Astrocyte of the spinal cord (primary cell): ENCODE measurements at places on chromosomes 1 and 21.

DNA sequence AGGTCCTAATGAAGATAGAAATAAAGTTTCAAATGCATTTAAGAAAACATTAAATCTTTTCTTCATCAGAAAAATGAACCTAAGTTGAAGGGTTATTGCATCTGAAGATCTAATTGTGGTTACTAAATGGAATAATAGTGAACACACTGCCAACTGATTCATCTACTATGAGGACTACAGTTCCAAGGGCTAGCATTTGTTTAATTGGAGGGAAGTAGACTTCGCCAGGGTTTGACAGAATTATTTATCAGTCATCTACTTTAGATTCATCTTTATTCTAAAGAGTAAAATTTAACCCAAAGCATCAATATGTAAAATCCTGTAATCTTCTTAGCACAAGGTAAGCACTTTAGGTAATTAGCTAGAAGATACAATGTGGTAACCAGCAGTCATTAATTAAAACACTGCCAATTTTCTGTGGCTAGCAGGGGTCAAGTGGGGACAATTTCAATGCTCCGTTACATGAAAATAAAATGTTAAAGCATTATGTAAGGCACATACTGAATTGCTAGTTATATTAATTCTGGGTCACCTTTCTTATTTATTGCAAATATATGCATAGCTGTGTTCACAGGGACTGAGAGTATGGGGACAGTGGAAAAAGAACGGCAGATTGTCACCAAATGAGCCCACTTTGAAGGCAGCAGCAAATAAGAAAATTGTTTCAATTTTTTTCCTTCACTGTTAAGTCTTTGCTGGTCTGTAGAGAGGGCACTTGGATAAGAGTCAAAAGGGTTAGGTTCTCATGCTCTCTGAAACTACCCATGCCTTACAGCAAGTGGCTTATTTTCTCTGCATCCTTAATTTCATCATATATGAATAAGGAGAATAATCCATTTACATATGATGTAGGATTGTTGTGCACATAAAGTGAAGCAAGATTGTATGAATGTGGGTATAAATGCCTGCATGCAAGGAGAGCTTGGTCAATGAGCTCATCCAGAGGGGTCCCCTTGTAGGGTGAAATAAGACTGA lies 416.0 kb downstream of the PCP4 start:
- no peak for DNase-seq

DNA sequence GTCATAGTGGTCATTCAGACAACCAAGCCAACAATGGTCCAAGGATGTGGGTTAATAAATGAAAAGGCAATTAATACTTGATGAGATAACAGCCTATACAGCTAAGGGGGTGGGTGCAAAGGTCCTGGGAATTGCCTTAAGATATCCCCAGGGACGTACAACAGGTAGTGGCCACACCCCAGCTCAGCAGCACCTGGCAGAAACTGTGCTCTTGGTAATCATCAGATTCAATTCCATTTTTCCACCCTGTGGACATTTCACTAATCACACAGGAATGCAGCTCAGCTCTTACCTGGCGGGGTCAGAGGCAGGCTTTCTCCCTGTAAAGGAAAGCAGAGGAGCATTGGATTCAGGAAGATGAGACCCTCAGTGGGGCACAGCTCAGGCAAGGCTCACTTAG lies 32.9 kb downstream of the FCRL5 start:
- no peak for DNase-seq

GRCh38 chr1:193402977-193403376 lies 216.6 kb upstream of the B3GALT2 start:
- DNase-seq = no peak

GRCh38 chr1:23013657-23014056 lies 2.0 kb downstream of the TEX46 start:
- DNase-seq = peak; percentile 26

- DNase-seq = no peak
These were observed 108.4 kb downstream of the FNBP1L start for GRCh38 chr1:93556291-93556690.

DNA sequence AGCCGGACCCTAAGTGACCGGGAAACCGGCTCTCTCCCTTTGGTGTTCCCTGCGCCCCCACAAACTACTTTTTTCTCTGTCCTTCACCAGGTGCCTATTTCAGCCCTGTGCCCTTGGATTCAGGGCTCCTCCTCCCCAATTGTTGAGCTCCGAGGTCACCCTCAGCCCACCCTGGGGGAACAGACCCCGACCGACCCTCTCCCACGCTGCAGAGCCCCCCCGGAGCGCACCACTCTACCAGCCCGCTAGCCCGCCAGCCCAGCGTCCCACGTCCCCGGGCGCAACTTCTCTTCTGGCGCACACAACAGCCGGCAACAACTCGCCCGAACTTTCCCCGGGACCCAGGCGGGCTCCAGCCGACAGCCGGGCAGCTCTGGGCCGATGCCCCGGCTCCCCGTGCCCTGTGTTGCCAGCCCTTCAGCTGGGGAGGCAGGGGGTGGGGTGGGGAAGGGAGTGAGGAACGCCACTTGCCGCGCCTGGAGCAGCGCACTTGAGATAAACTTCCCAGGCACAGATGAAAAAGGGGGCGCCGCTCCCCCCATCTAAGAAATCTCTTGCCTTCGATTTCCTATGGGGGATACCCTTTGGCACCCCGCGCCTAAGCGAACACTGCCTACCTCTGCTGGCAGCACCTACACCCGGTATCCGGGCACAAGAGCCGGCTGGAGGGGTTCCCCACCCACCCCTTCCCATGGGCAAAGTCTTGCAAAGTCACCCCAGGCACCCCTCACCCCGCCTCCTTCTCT lies 997 bp downstream of the CASZ1 start:
- peak; percentile 14 for DNase-seq

- no peak for DNase-seq
These were observed 118.3 kb downstream of the FMN2 start for GRCh38 chr1:240210026-240210425.

DNA sequence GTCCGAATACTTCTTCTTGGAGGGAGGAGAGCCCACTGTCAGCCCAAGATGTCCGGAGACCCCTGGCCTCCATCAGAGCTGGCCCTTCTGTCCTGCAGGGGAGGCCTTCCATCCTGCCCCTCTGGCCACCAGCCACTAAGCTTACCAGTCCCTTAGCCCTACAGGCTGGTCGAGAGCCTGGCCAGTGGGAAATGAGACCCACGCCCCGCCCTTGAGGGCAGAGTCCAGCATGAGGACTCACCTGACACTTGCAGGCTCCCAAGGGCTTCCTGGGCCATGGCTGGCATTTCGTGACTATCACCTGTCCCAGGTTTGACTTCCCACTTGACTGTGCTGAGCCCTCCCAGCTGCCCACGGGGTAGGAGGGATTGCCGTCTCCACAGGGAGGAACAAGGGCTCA lies 361.8 kb upstream of the VAMP3 start:
- no peak for DNase-seq

DNA sequence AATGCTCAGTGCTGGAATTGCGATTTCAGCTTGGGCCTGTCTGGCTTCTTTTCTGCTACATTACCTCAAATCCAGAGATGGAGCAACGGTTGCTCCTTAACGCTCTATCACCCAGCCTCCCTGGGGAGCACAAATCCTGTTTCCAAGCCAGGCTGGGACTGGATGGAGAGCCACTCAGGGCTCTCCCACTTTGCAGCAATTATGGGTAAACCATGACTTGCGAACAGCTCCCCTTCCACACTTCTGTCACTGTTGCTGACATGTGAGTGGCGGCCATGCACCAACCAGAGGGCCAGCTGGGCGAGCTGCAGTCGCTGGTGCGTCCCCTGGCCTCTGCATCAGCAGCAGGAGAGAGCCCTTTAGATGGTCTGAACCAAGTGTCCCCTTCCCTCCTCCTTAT lies 65.1 kb upstream of the RAB4A start:
- DNase-seq = no peak

DNA sequence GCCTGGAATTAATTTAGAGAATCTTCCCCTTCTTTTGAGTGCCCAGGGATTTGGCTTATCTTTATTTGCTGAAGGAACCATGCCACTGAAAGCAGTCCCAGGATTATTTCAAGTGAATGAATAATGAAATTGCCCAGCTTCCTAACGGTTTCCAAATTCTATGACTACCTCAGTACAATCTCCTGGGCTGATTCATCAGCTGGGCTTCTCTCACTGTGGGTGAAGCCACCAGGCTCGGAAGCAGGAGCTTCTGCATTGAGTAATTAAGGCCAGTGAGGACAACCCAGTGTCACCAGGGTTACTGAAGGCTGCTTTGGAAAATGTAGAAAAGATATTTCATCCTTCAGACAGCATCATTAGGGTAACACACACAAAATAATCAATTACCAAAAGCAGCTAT lies 169.8 kb downstream of the DAB1 start:
- peak; percentile 24 for DNase-seq

- DNase-seq = no peak
These were observed 43.3 kb downstream of the TP73 start for GRCh38 chr1:3695326-3696217.

DNA sequence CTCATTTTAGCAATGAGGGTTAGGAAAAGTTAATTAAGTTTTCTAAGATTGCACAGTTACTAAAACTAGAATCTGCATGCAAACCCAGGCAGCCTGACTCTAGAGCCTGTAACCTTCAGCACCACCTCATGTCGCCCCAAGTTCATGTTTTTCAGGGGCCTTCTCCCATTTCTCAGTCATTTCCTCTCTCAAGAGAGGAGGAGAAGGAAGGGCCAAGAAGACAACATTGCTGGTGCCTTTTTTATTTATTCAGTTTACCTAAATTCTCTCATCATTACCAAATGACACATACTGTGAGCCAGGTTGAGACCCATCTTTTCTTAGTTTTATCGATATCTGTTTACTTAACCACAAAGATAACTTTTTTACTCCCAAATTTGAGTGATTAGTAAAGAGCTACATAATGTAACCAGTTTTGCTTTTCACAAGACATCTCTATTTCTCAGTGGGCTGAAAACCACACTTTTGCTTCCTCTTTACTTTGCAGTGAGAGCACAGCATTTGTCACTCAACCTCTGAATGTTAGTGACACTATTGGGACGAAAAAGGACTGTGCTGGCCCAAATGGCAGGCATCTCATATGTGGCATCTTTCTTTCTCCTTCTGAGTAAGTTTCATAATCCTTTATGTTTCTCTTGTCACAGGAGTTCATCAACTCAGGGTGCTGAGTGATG lies at the start of gene CD101:
TSS of gene CD101 (plus strand) at position 507 of the 674 bp plus-strand sequence. CDS start at position 565, 58 bp downstream.
- DNase-seq = no peak

- no peak for DNase-seq
These were observed 14.6 kb downstream of the RAB7B start for GRCh38 chr1:205988585-205988995.

- DNase-seq = no peak
These were observed 9.5 kb upstream of the CORT start for GRCh38 chr1:10440305-10440704.

- no peak for DNase-seq
These were observed 67.1 kb downstream of the KCNH1 start for GRCh38 chr1:211066781-211067384.

- DNase-seq = no peak
These were observed 30.4 kb upstream of the SOX13 start for GRCh38 chr1:204042516-204042915.

GRCh38 chr1:6898974-6899539 lies 113.8 kb downstream of the CAMTA1 start:
- no peak for DNase-seq

DNA sequence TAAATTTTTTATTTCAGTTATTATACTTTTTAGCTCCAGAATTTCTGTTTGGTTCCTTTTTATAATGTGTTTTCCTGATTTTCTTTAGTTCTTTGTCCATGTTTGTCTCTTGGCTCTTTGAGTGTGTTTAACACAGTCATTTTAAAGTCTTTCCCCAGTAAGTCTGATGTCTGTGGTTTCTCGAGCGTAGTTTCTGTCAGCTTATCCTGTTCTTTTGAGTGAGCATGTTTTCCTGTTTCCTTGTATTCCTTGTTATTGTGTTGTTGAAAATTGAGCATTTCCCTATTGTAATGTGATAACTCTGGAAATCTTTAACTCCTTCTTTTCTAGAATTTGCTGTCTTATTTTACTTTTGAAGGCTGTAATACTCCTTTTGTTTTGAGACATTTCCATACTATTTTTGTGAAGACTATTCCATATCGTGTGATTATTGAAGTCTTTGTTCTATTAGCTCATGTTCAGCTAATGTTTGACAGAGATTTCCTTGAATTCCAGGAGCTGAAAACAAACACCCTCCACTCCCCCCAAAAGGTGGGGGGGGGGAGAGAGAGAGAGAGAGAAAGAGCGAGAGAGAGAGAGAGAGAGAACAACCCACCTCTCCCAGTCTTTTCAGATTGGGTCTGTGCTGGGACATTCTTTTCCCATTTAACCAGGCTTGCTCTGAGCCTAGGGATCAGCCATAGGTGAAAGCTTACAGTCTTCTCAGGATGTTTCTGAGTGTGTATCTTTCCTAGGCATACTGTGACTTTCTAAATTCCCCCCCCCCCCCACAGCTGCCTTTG lies 38.3 kb downstream of the SDCCAG8 start:
- DNase-seq = no peak

DNA sequence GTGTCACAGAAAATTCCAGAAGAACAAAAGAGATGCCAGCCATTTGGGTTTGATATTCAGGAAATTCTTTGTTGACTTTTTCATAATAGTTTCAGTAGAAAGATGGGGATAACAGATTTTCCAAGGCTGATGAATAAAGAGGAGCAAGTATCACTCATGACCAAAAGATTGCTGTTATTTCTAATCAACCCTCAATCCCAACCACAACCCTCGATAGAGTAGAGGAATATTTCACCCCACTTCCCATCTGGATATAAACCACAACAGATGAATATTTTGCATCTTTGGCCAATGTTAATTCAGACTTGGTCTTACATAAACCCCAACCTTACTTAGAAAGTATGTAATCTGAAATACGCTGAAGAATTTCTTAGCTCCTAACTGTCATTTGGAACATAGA lies 232.4 kb downstream of the SEC16B start:
- DNase-seq = no peak

GRCh38 chr1:229875086-229875485 lies 192.0 kb upstream of the GALNT2 start:
- no peak for DNase-seq

- no peak for DNase-seq
These were observed 264.9 kb upstream of the PLXNA2 start for GRCh38 chr1:208509072-208509471.

GRCh38 chr1:116769994-116770393 lies 15.8 kb downstream of the CD2 start:
- DNase-seq = no peak

GRCh38 chr1:247434005-247434404 lies 18.0 kb downstream of the NLRP3 start:
- DNase-seq = no peak

GRCh38 chr1:183602510-183602909 lies 12.3 kb upstream of the NCF2 start:
- DNase-seq = no peak

GRCh38 chr1:217026531-217026930 lies 303.3 kb upstream of the ESRRG start:
- no peak for DNase-seq

- no peak for DNase-seq
These were observed 73.5 kb upstream of the TMPRSS15 start for GRCh38 chr21:18477043-18477442.

GRCh38 chr1:7334475-7335035 lies 436.5 kb upstream of the VAMP3 start:
- DNase-seq = peak; percentile 29

DNA sequence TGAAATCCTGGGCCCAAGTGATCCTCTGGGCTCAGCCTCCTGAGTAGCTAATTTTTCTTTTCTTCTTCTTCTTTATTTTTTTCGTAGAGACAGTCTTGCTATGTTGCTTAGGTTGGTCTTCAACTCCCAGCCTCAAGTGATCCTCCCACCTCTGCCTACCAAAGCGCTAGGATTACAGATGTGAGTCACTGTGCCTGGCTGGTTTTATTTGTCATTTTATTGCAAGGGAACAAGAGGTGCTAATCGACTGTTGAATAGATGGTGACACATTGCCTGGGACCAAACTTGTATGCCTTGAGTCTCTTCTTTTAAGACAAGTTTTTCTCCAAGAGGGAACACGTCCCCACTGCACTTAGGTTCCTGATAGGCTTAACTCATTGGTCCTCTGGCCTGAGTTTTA lies 20.0 kb upstream of the KLHDC8A start:
- no peak for DNase-seq
